Body of pancreas (tissue), 4 donors: ENCODE measurements at places on chromosomes 5 and 9.

GRCh38 chr5:102959055-102959454 is 160.9 kb downstream of the GIN1 start:
- DNase-seq: no peak

DNA sequence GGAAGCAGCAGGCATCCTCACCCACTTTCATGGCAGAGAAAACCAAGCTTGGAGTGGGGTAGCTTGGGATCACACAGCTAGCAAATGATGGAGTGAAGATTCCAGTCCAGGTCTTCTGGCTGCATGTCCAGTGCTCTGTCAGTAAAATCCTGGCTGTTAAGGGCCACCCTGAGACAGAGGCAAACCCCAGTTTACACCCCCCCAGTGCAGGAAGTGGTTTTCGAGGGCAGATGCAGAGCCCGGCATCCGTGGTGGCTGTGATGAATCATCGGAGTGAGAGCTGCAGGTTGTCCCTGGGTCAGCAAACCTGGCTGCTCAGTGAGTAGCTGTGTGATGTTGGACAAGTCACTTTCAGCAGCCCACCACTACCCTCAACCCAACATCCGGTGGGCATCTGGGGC is 115.4 kb downstream of the RGS3 start:
- DNase-seq: peak; percentile 71

- DNase-seq: no peak
Observed at GRCh38 chr9:99577351-99577750, 244.3 kb upstream of the NR4A3 start.

DNA sequence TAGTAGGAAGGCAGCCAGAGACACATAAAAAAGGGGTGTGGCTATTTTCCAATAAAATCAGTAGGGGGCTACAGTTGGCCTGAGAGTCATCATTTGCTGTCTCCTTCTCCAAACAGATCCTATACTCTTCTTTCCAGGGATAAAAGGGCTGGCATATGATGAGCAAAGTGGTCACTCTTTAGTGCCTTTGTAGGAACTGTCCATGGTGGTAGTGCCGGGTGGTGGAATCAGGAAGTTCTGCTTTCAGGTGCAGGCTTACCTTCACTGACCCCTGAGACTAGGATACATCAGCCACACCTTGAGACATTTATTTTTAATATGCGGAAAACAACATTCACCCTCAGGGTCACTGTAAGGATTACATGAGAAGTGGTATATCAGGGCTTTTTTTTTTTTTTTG is 80.8 kb downstream of the ASTN2 start:
- DNase-seq: no peak

DNA sequence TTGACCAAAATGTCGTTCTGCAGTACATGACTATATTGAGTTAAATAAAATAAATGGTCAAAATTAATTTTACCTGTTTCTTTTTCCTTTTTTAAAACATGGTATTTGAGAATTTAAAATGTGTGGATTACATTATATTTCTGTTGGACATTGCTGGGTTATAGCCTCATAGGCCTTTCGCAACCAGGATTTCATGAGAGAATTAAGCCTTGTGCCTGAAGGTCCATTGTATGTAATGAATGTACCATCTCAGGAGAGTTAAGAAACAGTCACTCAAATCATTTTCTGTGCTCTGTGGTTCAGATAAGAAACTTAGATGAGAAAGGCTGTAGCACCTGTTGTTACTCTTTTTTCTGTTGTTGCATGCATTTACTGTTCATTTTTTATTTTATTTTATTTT is 103.5 kb downstream of the ANGPTL2 start:
- DNase-seq: no peak

GRCh38 chr5:131329286-131329560 is 65.4 kb downstream of the CDC42SE2 start:
- no peak for DNase-seq

GRCh38 chr9:71941060-71941568 is 29.7 kb downstream of the C9orf85 start:
- DNase-seq: no peak

- peak; percentile 84 for DNase-seq
Observed at GRCh38 chr5:73792687-73793320, 166.8 kb downstream of the ARHGEF28 start.
